Cortex of kidney (tissue), 1 donor: ENCODE measurements at places on chromosomes 2 and 18.

GRCh38 chr2:237691908-237692600 lies 64.7 kb downstream of the LRRFIP1 start:
- no peak for DNase-seq

DNA sequence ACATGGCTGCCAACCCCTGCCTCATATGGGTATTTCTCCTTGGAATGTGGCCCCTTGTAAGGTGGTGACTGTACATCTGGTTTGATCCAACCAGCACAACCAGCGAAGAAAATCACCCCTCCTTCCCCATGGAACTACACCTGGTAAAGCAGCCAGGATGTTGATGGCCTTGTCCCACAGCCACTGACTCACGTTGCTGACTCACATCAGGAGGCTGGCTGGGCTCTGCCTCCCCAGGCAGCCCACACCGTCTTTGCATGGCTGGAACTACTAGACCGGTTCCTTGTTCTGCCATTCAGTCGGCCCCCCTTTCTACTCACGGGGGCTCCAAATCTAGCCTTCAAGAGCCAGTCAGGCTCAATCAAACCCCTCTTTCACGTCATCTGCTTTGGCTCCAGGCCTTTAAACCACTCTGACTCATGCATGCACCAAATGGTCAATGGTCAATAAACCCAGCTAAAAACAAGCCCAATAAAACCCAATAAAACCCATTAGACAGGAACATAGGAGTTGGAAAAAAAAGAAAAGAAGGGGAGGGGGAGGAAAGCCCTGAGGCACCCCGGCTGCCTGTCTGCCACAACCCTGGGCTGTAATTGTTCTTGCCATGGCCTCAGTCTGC lies 114.8 kb downstream of the PLB1 start:
- no peak for DNase-seq

DNA sequence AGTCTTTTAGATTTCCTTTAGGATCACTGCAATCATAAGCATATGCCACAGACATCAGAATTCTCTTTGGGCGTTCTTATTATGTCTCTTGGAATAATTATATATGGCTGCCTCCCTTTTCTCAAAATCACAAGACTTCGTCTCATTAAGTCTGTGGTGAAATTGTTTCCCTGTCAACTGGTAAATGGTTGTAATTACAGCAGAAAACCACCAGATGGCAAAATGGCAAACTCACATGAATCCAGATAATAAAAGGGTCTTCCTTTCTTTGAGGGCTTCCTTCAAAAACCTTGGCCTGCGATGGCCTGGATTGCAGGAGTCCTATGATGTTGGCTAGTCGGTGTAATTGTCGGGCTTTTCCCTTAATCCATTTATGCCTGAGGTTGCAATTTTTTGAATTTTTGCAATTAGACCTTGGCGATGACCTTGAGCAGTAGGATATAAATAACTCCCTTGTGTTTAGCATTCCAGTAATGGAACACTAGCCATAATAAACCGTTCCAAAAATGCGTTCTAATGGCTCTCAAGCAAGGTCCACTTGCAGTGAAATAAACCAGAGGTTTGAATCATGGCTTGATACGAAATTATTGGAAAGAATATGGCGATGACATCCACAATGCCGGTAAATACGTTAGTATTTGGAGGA lies 656.4 kb downstream of the MBD2 start:
- no peak for DNase-seq

DNA sequence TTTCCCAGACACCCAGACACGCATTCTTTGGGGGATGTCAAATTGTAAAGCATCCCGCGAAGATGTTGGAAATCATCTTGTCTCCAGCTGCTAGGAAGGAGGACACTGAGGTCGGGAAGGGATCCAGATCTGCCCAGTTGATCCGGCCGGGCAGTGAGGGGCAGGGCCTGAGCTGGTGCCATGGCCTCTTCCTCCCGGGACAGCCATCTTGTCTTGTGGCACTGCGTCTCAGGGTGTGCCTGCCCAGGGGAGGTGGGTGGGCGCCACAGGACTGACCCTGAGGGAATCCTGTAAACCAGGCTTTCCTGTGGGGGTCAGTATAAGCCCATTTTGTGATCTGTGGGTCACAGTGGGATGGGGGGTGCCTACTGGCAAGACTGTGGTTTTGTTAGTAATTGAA lies 10.1 kb downstream of the TRAF3IP1 start:
- DNase-seq, result no peak

- no peak for DNase-seq
Measured at GRCh38 chr2:238669046-238669445, 178.8 kb upstream of the TWIST2 start.

GRCh38 chr2:36482576-36483214 lies 115.3 kb downstream of the FEZ2 start:
- no peak for DNase-seq

GRCh38 chr2:189613077-189613636 lies 32.6 kb upstream of the SLC40A1 start:
- no peak for DNase-seq

- DNase-seq, result no peak
Measured at GRCh38 chr18:429030-429429, 71.5 kb downstream of the COLEC12 start.

GRCh38 chr2:152782171-152782570 lies 63.8 kb downstream of the ARL6IP6 start:
- DNase-seq, result no peak

DNA sequence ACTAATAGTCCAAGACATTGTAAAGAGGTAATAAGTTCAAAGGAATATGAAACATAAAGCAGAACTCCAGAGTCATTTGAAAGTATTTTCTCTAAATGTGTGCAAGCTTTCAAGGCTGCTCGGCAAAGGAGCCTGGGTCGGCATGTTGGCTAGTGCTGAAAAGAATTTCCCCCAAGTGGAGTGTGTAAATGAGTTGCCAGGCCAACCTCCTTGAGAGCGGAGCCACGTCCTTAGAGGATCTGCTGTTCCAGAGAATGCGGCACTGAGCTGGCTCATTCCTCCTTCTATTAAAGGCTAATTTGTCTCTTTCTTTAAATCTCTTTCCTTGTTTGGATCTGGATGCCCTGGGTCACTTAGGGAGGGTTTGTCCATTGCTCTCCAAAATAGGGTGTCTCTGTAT lies 127.5 kb downstream of the RDH14 start:
- DNase-seq, result no peak

- DNase-seq, result no peak
Measured at GRCh38 chr2:231488331-231488730, 24.0 kb upstream of the NCL start.

- DNase-seq, result no peak
Measured at GRCh38 chr2:173119069-173119807, 43.6 kb downstream of the MAP3K20 start.

DNA sequence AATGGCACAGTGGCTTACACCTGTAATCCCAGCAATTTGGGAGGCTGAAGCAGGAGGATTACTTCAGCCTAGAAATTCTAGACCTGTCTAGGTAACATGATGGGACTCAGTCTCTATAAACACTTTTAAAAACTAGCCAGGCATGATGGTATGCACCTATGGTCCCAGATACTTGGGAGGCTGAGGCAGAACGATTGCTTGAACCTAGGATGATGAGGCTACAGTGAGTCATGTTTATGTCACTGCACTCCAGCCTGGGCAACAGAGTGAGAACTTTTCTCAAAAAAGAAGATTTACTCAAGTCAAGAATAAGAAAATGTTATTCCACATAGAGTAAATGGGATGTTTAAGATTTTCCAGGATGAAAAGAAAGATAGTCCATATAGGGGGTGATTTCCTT lies 158.6 kb downstream of the HNMT start:
- DNase-seq, result no peak

DNA sequence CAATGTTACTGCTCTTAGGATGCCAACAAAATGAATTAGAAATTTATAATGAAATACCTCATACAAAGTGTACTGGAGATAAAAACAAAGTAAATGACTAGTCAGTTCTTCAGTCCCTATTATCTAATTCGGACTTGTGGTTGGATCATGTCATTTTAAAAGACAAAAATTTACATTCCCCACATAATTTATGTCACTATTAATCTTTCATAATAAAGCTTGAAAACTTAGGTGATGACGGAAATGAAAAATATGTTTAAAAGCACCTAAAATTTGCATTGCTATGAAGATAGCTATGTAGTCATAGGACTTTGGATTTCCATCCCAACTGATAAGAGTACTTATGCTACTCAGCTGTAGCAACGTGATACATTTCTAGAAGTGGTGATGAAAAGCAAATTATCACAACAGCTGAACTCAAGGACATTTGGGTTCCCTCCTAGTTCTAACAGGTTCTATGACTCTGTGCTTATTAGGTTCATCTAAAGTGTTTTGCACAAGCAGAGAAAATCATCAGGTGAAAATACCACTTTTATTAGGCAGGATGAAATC lies 58.4 kb downstream of the LRPPRC start:
- no peak for DNase-seq

DNA sequence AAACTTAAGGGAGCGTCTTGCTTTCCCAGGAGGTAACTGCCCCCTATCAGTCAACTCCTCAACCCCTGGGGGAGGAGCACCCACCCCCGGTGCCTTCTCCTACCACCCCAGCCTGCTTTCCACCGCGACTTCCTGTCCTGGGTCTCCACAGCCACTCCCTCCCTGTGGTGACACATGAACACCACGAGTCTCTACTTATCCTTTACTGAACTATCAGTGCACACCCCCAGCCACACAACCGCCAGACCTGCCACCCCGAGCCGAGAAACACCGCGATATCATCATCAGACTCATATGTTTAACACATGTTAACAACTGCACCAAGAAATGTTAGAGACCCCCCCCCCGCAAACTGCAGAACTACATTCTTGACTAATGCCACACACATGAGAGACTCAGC lies 43.3 kb downstream of the LONRF2 start:
- no peak for DNase-seq

GRCh38 chr2:235066895-235067294 lies 115.1 kb downstream of the SH3BP4 start:
- DNase-seq, result no peak

GRCh38 chr18:40382197-40382596 lies 1572.8 kb upstream of the PIK3C3 start:
- no peak for DNase-seq

DNA sequence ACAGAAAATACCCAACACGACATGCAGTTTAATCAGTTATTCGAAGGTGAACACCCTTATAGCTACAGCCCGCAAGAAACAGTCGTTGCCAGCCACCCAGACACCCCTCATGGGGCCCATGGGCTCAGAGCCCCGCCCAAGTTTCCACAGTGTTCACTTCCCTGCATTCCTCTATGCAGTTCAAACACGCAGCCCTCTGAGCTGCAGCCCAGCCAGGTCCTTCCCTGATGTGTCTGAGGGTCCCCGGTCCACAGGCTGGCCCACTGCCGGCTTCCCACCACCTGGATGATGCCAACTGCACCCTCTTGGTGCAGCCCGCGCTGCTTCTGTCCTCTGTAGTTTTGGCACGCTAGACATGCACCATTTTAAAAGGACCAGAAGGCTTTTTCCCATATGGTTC lies 87.4 kb downstream of the ZNF516 start:
- no peak for DNase-seq
